Naive thymus-derived CD4-positive, alpha-beta T cell (primary cell): ENCODE measurements at places on chromosomes 5 and 9.

DNA sequence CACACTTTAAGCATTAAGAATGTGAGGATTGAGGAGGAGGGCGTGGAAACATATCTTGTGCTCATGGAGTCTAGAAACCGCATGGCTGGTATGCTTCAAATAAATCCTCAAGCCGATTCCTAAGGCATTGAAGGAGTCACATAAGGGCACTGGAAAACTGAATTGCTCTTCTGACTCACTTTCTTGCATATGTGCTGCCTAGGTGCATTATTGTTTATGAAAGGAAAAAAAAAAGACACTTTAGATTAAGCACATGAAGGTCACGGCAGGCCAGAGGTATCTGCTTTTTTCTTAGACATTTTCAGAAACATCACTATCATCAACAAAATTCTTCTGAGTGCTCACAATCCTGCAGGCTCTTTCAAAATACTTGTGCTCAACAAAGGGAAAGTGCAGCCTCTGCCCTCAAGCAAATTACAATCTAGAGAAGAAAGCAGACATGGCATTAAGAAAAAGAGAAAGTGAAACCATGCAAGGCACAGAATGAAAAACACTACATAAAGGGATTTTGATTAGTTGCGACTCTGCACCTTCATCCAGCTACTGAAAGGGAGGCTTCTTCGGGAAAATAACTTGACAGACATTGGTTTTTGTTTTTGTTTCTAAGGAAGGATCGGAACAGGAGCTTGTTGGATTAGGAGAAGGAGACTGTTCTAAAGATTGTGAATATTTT lies 2117.6 kb downstream of the MAT2B start:
- DNase-seq: no peak

DNA sequence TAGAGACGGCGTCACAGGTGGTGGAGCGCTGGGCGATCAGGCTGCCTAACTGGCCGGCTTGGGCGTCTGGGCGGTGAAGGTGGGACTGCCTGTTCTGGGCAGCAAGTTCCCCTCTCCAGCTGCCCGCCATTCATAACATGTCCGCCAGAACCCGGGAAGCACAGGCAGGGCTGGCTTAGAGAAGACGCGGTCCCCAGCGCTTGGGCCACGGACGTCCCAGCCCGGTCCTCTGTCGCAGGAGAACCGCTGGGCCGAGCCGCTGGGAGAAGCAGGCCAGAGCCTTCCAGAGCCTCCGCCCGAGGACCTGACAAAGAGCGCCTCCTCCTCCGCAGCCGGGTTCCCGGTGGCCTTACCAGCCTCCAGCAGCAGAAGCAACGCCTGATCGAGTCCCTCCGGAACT lies 15.2 kb upstream of the HAND1 start:
- no peak for DNase-seq

GRCh38 chr9:127267793-127268525 lies 3.4 kb downstream of the GARNL3 start:
- no peak for DNase-seq

DNA sequence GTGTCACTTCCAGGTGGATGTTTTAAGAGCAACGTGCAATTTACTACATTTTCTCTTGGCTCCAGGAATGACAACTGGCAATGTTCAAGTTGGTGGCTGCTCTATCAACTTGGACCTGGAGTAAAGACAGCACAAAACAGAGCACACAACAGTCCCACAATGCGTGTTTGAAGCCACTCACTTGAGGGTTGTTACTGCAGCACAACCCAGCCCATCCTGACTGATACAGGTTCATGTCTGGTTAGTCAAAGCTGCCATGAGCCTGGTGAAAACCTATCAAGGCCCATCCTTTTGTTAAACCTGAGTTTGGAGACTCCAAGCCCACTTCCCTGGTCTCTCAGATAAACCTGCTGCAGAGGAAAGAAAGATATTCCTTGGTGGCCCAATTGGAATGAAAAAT lies 81.1 kb upstream of the LARP1 start:
- no peak for DNase-seq

GRCh38 chr5:11692636-11693035 lies 211.6 kb downstream of the CTNND2 start:
- DNase-seq: no peak

DNA sequence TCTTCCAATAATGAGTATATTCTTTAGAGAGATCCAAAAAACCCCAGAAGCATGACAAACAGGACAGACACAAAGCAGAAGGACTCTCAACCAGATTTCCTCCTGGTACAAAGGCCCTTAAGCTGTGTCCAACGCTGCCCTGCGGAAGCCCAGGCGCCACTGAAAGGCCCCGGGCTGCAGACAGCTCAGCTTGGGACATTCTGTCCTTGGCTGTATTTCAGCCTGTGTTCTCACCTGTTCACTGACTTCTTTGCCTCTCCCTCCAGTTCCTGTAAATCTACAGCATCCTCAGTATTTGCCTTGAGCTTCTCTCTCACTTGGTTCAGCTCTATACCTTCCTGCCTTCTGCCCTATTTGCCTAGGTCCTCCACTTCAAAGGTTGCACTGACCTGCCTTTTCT lies 96.5 kb downstream of the SH3TC2 start:
- DNase-seq: no peak

- no peak for DNase-seq
Measured at GRCh38 chr9:94951324-94952135, 225.0 kb downstream of the AOPEP start.

DNA sequence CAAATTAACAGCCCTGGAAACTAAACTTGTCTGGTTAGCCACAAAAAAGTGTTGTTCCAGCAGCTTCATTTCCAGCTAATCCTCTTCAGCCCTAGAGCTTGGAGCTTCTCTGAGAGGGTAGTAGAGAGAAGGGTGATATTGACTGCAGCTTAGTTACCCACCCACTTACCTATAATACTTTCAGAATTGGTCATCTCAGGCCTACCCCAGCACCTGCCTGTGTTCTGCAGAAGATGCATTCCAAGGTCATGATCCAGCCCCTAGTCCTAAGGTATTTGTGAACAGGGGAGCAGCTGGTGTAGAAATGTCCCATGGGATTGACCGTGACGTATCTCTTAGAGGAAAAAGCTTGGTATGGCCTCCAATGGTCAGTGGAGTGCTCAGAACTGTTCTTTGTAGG lies 289.0 kb downstream of the NR3C1 start:
- DNase-seq: no peak

GRCh38 chr5:40714001-40714400 lies 34.3 kb downstream of the PTGER4 start:
- no peak for DNase-seq

- no peak for DNase-seq
Measured at GRCh38 chr5:13976867-13977830, 32.7 kb upstream of the DNAH5 start.

DNA sequence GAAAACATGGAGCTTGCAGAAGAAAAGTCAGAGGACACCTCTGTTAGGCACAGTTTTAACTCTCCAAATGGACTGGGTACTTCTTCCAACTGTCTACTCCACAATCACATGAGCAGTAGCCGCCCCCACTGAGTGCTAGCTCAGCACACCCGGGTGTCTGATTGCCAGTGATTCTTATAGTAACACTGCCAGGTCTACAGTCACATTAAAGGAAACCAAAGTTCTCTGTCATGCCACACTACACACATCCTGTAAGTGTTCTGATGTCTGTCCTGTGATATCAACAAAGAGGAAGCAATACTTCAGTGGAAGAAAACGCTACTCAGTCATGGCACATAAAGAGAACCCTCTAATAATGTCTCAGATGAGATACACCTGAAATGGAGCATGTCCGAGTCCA lies at the start of gene HAVCR2:
TSS of gene HAVCR2 (minus strand) at position 69 of the 400 bp plus-strand sequence. CDS start at position 8, 61 bp downstream.
- peak; percentile 63 for DNase-seq

GRCh38 chr9:89606049-89606623 lies 1.3 kb downstream of the GADD45G start:
- peak; percentile 34 for DNase-seq

DNA sequence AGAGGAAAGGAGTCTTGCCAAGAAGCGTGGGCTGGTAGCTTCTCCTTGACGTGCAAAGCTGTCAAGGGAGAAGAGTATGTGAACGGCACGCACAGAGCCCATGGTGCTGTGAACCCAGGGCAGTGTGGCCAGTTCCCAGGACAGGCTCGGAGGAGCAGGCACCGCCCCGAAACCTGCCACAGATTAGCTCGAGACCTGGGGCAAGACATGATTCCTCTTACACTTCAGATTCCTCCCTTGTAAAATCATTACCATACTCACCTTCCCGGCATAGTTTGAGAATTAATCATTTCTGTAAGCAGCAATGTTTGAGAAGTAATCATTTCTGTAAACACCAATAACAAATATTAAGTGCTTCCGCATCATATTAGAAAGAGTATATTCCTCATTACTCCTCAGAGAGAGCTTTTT lies 19.9 kb downstream of the GOLM1 start:
- DNase-seq: no peak

DNA sequence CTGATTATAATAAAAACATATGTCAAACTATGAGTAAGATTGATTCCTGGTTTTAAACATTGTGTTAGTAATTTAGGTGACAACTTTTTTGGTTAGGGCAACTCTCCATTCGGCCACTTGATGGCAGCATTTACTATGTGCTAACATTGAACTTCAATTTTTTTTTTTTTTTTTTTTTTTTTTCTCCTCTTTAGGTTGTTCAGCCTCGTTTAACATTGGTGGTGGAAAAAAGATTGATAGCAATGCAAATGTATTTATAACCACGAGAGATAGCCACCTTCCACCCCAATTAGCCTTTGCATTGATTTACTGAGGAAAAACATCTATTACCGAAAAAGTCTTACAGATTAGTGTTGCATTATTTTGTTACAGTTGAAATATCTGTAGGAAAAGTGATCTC lies 159.1 kb downstream of the CSNK1G3 start:
- DNase-seq: peak; percentile 13

GRCh38 chr5:111922344-111922743 lies 165.3 kb upstream of the NREP start:
- no peak for DNase-seq

GRCh38 chr5:72468606-72469005 lies 38.6 kb downstream of the ZNF366 start:
- no peak for DNase-seq

DNA sequence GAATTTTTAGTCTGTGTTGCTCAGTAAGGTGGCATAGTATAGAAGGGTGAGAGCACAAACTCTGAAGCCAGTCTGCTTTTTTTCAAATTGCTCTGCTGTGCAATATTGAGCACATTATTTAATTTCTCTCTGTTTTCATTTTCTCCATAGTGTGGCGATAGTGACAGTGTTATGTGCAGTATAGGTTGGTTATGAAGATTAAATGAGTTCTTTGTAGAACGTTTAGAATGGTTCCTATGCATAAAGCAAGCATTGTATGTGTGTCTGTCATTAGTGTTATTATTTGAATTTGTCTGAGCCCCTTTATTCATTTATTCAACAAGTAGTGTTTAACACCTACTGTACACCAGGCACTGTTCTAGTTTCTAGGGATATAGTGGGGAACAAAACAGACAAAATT lies 9.2 kb downstream of the PRR16 start:
- DNase-seq: no peak

- peak; percentile 47 for DNase-seq
Measured at GRCh38 chr9:21002040-21002439, 29.4 kb downstream of the HACD4 start.

GRCh38 chr9:13165236-13165945 lies 114.1 kb downstream of the MPDZ start:
- no peak for DNase-seq

DNA sequence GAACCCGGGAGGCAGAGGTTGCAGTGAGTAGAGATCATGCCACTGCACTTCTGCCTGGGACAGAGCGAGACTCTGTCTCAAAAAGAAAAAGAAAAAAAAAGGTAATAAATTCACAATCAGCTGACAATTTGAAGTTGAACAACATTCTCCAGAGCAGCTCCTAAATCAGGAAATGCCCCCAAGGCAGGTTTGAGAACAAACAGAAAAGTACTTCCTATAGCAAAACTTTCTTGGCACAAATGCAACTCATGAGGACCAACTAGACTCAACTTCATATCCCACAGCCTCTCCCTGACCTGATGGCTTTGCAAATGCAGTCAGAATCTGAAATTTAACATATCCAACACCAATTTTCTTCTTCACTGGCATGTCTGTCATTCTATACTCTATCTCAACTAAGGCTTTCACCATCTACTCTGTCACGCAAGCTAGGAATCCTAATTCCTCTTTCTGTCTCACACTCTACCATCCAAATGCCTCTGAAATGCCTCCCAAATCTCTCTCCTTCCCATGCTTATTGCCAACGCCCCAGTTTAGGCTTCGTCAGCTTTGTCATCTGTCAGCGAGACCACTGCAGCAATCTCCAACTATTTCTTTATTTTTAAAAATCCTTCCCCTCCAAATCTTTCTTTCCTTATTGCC lies 113.3 kb downstream of the MAPKAP1 start:
- no peak for DNase-seq

GRCh38 chr5:101370181-101370580 lies 467.1 kb upstream of the ST8SIA4 start:
- no peak for DNase-seq

DNA sequence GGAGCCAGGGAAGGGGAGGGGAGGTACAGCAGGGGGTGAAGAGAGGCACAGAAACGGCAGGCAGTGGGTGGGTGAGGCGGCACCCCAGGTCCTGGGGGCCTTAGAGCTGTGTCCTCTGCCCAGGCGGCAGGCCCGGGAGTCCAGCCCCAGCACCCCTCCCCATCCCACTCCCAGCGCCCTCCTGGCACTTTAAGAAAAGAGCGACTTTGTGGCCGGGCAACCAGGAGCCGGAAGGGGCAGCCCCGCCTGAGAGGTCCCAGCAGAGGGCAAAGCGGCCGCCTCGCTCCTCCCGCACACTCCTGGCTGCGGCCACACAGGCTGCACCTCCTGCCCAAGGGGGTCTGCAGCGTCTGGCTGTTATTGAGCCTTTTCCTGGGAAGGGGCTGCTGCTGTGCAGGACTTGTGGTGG lies 42.6 kb downstream of the NACC2 start:
- DNase-seq: no peak

DNA sequence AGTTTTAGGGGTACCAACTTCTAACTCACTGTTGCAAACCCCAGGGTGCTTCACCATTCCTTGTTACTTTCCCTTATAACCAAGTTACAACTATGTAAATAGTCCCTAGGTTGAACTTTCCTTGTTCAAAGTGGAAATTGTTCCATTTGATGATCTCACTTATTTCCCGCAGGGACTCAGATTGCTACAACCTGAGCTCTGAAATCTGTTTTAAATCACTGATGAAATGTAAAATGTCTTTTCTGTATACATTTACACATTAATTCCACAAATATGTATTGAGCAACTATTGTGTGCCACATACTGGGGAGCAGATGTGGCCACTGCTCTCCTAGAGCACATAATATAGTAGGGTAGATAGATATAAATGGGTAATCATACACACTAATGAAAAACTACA lies 69.1 kb upstream of the TARS1 start:
- no peak for DNase-seq

GRCh38 chr9:8560560-8561525 lies 761.3 kb upstream of the DMAC1 start:
- no peak for DNase-seq

- DNase-seq: no peak
Measured at GRCh38 chr5:11355491-11355890, 548.8 kb downstream of the CTNND2 start.
